Activated T-helper 9 cell treated with anti-CD3 and anti-CD28 coated beads, Interleukin-2, amount 50 U/mL, for 16 hours (primary cell): ENCODE measurements at places on chromosomes 11 and 22.

GRCh38 chr11:78420796-78421209, 3.2 kb upstream of the GAB2 start:
- no peak for DNase-seq

GRCh38 chr11:86101493-86101892, 32.6 kb upstream of the PICALM start:
- DNase-seq = no peak

- DNase-seq = no peak
Measured at GRCh38 chr11:26134481-26135355, 197.2 kb upstream of the ANO3 start.

DNA sequence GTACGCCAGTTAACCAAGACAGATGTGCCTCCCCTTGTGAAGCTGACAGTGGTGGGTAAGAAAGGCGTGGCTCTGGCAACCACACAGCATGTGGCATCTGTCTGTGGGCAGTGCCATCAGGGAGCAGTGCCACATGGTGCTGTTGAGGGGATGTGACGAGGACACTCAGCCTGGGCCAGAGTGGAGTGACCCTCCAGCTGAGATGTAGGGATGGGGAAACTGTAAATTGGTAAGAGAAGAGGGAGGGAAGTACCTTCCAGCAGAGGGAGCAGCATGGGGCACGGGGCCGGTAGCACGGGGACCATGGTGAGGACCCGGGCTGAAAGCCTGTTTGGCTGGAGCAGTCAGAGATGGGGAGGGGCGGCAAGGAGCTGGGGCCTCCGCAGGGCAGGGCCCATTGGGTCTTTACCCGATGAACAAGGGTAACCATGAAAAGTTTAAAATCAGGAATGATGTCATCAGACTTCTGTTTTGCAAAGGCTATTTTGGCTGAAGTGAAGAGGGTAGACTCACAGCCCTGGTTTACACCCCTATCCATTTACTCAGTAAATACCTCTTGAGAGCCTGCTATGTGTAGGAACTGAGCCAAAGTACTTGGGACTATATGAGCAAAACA, 10.4 kb downstream of the TMPRSS6 start:
- DNase-seq = no peak
